ENCODE measurements at places on chromosomes 12 and 14. TPM values are rescaled to one million over a fixed set of nuclear protein-coding genes. Genes with fewer than 3 reads are reported as not detected.

DNA sequence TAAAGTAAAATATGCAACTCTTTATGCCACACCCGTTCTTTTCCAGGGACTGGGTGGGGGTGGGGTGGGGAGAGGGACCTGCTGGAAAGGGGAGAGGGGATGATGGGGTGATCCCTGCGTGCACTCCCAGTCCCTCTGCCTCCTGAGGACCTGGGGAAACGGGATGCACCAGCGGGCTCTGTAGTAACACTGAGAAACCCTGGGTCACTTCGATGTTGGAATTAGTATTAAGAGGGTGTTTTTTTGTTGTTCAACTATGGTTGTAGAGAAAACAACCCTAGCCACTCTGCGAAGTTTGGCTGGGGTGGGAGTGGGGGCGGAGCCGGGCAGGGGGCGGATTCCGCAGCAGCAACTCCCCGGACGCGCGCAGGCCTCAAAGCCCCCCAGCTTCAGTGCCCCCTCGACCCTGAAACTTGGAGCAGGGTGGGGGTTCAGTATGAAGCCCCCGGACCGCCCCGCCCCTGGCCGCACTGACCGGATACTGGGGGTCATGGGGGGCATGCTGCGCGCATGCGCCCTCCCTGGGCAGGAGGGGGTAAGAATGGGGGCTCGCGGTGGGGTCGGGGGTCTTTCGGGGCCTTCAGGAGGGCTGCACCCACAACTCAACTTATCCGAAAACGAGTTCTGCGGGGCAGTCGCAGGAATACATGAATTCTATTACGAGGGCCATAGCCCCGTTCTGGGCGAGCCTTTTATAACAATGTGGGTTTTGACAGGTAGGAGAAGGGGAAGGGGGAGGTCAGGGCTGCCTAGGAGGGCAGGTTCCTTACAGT, 1.3 kb upstream of the ARHGEF25 start:
- no peak for DNase-seq

- no peak for DNase-seq
Measured at GRCh38 chr12:70721656-70722357, 84.6 kb upstream of the PTPRB start.

DNA sequence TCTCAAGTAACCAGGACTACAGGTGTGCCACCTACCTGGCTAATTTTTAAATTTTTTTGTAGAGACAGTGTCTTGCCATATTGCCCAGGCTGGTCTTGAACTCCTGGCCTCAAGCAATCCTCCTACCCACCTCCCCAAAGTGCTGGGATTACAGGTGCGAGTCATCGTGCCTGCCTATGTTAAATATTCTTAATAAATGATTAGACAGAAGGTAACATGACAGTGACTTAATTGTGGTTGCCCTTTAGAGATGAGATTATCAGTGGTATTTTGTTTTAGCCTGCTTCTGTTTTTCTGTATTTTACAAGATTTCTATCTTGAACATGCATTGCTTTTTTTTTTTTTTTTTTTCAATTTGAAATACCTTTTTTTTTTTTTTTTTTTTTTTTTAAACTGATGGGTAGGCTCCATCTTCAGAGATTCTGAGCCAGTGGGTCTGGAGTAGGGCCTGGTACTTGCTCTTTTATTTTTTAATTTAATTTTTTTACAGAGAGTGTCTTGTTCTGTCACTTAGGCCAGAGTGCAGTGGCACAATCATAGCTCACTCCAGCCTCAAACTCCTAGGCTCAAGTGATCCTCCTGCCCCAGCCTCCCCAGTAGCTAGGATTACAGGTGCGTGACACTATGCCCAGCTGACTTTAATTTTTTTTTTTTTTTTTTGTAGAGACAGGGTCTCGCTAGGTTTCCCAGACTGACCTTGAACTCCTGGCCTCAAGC, 88.4 kb downstream of the BORCS5 start:
- DNase-seq: no peak

GRCh38 chr12:48536602-48537001, 11.2 kb downstream of the OR8S1 start:
- DNase-seq: no peak

DNA sequence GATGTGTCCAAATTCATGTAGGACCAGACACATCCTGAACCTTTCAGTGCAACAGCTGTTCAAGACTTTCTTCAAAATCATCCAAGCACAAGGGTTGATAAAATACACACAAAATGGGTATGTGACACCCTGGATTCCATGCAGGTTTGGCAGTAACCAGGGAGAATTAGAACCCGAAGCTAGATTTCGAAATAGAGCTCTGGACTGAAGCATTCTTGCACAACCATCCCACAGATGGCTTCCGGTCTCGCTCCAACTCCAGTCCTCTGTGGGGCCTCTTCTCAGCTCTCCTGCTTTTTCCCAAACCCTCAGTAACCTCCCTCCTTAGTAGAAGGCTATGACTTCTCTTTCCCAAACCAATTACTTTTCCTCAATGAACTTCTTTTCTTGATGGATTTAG, 171.3 kb downstream of the TTC7B start:
- no peak for DNase-seq

GRCh38 chr12:85301051-85301450, 21.0 kb downstream of the ALX1 start:
- no peak for DNase-seq

GRCh38 chr12:25063873-25064628, 115.2 kb upstream of the BCAT1 start:
- no peak for DNase-seq

The KRT85 gene
- total RNA-seq: not detected

The GSG1 gene
- not detected for total RNA-seq

GRCh38 chr12:42444192-42444943, 118.4 kb downstream of the PPHLN1 start:
- DNase-seq: no peak

The HHIPL1 gene
- total RNA-seq: 0.26 TPM

DNA sequence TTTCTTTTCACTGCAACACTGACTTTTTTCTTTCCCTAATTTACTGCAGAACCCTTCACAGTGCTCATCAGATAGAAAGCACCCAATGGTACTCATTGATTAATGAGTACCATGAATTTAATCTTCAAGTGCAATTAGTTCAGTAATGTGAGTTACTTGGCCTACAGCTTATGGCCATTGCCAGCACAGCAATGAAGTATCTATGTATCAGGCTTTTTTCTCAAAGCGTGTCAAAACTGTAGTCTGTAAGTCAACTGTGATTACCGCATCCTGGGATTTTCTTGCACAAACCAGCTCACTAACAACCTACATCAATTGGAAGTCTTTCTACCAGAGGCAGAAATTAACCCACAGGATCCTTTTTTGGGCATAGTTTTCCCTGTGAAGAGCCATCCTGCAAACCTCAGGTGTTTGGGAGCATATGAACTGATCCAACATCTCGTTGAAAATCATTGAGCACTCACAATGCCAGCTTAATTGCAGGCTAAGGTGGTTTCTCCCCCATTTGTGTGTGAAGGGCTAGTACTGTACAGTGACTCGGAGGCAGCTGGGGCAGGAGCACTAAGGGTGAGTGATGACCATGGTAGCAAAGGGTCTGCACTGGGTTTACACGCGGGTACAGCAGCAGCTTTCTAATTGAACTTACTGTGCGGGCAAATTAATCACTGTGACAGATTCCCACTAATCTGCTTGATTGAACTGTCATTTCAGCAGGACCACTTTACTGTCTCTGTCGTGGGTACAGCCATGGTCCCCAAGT, 619.3 kb downstream of the SNAPC1 start:
- no peak for DNase-seq

The KCNK13 gene
- 0.29 TPM for total RNA-seq

DNA sequence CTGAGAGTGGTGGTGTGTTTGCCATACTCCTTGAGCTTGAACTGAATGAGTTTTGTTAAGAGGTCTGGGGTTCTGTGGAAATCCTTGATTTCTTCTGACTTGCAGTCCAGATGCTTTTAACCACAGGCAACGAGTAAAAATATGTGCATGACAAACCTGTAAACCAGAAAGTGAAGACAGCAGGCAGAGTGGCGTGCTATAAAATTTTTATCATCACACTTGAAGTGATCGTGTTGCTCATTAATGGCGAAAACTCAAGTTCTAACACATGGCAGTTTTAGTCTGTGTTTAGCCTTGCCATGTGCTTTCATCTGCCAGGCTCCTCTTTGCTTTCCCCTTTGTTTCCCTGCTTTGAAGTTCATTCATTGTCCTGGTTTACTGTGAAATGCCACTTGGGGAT, 28.0 kb downstream of the TXNRD1 start:
- no peak for DNase-seq

DNA sequence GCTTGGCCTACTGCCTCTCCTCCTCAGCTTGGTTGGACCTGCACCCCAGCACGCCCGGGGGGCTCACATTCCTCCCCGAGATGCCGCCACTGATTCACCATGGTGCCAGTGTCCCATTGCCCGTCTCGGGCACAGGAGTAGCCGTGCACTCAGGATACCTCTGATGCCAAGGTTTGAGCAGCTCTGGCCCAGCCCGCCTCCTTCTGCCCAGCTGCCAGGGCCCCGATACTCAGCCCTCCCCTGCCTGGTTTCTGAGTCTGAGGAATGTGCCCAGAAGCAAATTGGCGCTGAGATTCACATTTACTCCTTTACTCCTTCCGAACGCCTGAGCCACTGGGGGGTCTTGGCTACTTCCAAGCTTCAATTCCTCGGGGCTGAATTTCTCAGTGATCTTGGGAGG, 63.5 kb downstream of the NINJ2 start:
- no peak for DNase-seq

DNA sequence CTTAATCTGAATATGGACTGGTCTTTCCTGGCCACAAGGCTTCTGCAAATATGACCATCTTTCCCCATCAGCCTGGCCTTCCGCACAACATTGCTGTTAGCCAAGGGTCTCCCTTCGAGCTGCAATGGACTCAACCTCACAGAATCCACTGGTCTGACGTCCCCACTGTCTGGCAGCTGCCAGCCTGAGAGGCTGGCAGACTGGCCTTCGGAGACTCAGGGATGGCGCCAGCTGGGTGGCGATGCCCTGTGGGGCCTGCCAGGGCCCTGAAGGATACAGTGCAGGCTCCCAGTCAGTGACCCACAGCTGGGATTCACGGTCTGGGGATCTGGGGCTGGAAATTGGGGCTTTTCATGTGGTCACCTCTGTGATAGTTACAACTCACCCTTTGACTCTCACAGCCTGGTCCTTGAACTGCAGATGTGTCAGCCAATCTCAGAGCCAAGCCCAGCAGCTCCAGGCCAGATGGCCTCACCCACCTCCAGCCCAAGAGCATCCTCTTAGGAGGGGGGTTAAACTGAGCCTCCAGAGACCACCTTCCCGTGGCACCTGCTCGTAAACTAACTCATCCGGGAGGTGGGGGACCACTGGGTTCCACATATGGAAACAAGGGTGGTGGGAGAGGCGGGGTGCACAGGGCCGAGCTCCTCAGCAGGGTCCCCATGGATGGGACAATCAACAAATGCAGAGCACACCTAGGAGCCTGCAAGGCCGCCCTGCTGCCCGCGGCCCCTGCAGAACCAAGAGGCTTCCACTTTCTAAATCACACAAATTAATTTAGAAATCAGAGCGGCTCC, 21.1 kb upstream of the C14orf180 start:
- DNase-seq: no peak

The ANG gene
- total RNA-seq: 41.0 TPM

DNA sequence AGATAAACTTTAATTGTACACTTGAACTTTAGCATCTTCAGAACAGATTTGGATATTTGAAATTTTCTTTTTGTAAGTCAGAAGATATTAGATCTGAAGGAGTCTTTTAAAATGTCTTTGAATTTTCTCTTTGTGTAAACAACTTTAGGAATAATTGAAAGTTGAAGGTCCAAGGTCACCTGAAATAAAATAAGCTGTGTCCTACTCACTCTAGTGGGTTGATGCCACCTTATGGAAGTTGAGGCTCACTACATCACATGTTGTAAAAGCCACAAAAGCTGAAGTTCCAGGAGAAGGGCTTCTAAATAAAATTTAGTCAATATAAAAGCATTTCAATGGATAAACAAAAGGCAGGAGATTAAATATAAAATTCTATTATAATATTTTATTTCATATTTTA, 122.0 kb upstream of the ATXN7L3B start:
- no peak for DNase-seq

DNA sequence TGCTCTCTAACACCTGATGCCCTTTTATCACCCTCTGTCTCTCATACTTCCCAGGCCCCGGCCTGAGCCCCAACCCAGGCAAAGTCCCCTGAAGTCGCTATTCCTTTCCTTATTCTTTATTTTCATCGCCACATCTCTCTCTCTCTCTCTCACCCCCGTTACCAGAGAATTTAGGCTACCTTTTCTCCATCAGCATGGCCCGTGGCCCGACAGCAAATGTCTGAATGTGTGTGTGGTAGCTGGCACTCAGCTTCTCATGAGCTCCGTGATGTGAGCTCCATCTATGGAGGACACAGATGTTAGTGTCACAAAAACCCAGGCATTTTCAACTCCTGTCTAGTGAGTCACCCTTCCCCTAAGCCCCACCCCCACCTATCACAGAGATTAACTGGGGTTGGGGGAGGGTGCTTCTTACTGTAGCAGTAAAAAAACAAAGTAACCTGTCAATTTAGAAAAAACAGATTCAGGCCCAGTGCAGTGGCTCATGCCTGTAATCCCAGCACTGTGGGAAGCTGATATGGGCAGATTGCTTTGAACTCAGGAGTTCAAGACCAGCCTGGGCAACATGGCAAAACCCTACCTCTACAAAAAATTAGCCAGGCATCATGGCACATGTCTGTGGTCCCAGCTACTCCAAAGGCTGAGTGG, 53.8 kb downstream of the VCPKMT start:
- DNase-seq: peak; percentile 71

- DNase-seq: no peak
Measured at GRCh38 chr12:39622306-39622705, 2.7 kb upstream of the ABCD2 start.

- no peak for DNase-seq
Measured at GRCh38 chr12:113186033-113186365, 478 bp downstream of the RITA1 start.

GRCh38 chr12:88604646-88605045, 24.4 kb upstream of the KITLG start:
- DNase-seq: no peak

- no peak for DNase-seq
Measured at GRCh38 chr12:124386661-124387527, 92.0 kb downstream of the RFLNA start.

GRCh38 chr12:79326663-79327062, 364.1 kb downstream of the PAWR start:
- no peak for DNase-seq

The ADSS1 gene
- 2.0 TPM for total RNA-seq

DNA sequence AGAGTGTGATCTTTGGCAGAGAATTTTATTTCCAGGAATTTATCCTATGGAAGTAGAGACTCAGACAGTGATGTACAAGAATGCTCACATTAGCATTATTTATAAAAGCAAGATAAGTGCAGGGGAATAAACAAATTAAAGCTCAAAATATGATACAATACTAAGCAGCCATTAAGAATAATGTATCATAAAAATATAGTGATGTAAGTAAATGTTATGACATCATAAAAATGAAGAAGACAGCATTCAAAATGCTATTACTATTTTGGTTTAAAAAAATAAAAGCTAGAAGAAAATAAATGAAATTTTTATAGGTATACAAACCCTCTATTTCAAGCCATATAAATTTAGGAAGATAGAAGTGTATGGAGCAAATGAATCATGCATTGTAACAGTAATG, 17.1 kb downstream of the PLCZ1 start:
- no peak for DNase-seq

The GPRC5D gene
- total RNA-seq: not detected

GRCh38 chr14:98189511-98189910, 1082.5 kb downstream of the BCL11B start:
- no peak for DNase-seq
